SK-N-MC (cell line): ENCODE measurements at places on chromosomes 7 and 10.

DNA sequence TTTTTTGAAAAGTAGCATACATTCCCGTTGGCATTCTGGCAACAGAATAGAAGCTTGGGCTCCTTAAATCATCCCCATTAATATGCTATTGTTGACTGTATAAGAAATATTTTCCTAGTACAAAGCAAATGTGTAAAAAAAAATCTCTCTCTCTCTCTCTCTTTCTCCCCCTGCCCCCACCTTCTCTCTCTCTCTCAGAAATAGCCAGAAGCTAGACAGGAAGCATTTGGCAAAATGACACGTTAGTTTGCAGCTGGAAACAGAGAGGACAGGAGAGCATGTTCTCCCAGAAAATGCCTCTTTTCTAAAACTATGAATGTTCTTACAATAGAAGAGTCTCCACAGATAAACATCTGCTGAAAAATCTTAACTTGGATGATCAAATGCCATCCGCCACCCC lies 59.6 kb upstream of the AKR1E2 start:
- DNase-seq = no peak

DNA sequence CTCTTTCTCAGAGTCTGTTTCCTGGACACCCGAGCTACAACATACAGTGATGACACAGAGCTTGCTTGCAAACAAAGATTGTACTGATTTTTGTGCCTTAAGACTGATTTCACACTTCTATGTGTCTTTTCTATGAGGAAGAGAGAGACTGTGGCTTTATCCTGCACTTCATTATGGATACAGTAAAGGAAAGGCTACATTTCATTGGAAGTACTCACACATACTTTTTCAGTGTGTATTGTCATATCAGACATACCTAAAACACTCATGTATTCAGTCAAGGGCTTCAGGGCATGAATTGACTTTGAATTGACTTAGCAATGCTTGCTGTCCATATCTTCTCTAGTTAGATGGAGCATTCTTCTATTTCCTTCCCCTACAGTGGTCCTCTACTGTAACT lies 135.5 kb upstream of the IMMP2L start:
- no peak for DNase-seq

- no peak for DNase-seq
These were observed 55.7 kb upstream of the OGDHL start for GRCh38 chr10:49817845-49818244.

DNA sequence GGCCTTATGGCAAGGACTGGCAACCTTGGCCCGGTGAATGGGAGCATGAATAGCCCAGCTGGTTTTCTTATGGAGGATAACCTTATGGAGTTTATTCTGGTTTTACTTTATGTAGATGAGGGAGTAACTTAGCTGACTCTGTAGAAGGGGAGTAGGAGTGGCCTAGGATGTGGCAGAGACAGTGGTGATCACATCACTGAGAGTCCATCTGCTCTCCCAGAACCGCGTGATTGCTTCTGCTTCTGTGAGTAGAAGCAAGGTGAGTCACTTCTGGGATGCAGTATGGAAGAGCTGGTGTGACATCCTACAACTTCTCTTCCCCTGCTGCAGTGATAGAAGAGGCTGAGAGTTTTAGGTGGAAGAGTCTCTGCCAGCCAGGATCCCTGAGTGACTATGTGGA lies 129.2 kb downstream of the RPS24 start:
- DNase-seq = no peak
